ENCODE measurements at places on chromosomes 16 and 17. TPM values are rescaled to one million over a fixed set of nuclear protein-coding genes. Genes with fewer than 3 reads are reported as not detected.

ABCA6 gene
- total RNA-seq = not detected

MKS1 gene
- total RNA-seq = 20.8 TPM

PRSS21 gene
- total RNA-seq = not detected

MMP2 gene
- not detected for total RNA-seq

SHISA9 gene
- not detected for total RNA-seq

BRIP1 gene
- total RNA-seq = 8.5 TPM

TMEM92 gene
- not detected for total RNA-seq

FOXN1 gene
- total RNA-seq = not detected

FBXW10B gene
- total RNA-seq = 0.26 TPM

DNA sequence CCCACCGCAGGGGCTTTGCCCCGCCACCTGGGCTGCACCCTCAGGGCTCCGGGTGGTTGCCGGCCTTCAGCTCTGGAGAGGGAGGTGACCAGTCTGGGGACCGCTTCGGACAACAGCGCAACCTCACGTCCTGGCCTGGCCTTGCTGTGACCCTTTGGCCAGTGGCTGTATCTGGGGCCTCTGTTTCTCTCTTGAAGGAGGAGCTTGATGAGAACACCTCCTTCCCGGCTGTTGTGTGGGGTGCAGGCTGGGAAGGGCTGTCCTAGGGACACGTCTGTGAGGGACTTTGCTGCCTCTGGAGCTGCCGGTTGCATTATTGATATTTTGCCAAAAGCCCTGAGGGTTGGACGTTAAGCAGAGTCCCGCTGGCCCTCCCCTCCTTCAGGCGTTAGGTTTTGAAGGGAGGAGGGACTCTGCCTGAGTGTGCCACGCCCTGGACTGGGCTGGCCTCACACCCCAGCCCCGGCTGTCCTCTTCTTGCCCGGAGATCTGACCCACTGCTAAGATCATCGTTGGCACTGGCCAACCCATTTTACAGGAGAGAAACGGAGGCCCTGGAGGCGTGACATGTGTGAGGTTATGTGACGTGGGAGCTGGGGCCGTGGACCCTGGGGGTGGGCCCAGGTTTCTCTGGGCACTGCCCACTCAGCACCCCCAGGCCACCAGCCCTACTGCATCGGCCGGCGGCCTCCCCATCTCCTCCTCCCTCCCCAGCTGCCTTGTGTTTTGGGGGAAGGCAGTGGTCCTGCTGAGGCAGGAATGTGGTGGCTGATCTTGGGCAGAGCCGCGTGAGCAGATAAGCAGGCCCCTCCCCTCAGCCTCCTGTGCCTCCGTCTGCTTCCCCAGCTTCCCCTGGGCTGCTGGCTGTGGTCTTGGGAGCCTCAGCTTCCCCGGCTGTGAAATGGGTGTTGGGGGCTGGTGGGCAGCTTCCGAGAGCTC is 8.5 kb downstream of the ZFPM1 start:
- no peak for DNase-seq
- H3K36me3 ChIP-seq = no peaks in the 10 kb centered on the region
- no peaks in the 10 kb centered on the region for H3K27me3 ChIP-seq
- H3K27ac ChIP-seq = no peak overlapping the region
- peaks cover 5% of the 10 kb centered on the region for H3K4me1 ChIP-seq

- H3K4me3 ChIP-seq = no peak overlapping the region
- H3K27ac ChIP-seq = no peak overlapping the region
- H3K36me3 ChIP-seq = no peaks in the 10 kb centered on the region
- no peak for DNase-seq
Measured at GRCh38 chr16:49081554-49081953, 200.1 kb downstream of the CBLN1 start.

GRCh38 chr16:71711789-71712188 is 12.7 kb downstream of the PHLPP2 start:
- H3K36me3 ChIP-seq = peaks cover 6% of the 10 kb centered on the region
- peaks cover 72% of the 10 kb centered on the region for H3K4me1 ChIP-seq
- peak overlapping the region; percentile 44 for H3K27ac ChIP-seq
- DNase-seq = no peak
- no peaks in the 10 kb centered on the region for H3K27me3 ChIP-seq
- H3K4me3 ChIP-seq = peak overlapping the region; percentile 50

DNA sequence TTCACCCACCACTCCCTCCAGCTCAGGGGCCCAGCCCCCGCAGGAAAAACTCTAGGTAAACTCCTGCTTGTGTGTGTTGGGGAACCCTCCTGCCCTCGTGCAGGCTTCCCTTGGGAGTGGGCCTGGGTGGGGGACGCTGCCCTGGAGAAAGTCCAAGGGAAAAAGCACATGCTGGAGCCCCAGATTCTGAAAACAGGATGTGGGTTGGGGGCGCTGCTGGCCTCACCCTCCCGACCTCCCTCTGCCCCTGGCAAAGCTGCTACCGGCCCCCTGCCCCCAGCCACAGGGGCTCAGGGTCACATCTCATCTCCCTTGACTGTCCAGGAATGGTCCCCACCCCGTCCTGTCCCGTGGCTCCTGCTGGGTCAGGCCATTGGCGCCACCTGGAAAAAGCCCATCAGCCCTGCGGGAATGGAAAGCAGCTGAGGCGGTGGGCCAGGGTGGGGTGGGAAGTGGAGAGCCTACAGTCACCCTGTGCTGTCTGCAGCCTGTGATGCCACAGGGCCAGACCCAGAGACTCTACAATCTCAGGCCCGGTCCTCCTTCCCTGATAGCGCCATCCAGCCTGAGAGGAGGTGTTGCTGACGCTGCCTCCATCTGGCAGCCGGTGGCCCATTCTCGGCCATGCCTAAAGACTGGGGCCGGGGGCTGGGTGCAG is 2.5 kb upstream of the GJD3 start:
- H3K27me3 ChIP-seq = no peaks in the 10 kb centered on the region
- H3K4me1 ChIP-seq = peaks cover 5% of the 10 kb centered on the region
- no peak for DNase-seq
- H3K4me3 ChIP-seq = no peak overlapping the region

DNA sequence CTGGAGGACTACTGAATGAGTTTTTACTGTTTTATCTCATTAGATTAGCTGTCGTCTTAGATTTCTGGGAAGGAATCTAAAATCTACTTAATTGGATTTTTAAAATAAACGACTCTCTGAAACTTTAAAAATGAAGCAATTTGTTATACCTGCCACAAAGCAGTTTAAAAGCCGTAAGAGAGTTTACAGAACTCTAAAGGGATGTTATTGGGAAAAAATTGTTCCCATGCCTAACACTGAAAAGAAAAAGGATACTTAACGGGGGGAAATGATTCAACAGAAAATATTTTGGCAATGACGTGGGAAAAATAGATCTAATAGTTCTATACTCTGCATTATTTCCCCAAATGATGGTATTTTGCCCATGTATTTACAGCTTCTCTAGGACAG is 27.0 kb downstream of the ARHGAP17 start:
- H3K27me3 ChIP-seq = no peaks in the 10 kb centered on the region
- no peak for DNase-seq
- no peaks in the 10 kb centered on the region for H3K36me3 ChIP-seq

GRCh38 chr17:5254903-5255521 is 20.4 kb upstream of the SCIMP start:
- no peak overlapping the region for H3K27ac ChIP-seq
- no peaks in the 10 kb centered on the region for H3K36me3 ChIP-seq
- peaks cover 8% of the 10 kb centered on the region for H3K4me1 ChIP-seq
- H3K4me3 ChIP-seq = no peak overlapping the region

DNA sequence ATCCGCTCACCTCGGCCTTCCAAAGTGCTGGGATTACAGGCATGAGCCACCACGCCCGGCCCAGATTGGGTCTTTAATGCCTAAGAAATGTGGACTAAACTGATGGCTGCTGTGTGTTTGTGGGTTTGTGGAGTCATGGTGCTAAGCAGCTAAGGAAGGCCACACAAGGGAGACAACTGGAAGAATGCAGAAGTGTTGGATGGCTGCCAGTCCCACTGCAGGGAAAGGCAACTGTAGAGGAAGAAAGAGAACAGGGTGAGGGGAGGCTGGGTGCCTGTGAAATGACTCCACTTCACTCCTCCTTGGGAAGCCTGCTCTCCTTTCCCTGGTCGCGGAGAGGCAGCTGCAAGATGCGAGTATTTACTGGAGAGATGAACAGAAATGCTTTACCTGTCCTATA is 23.5 kb upstream of the SIAH1 start:
- H3K36me3 ChIP-seq = no peaks in the 10 kb centered on the region
- H3K4me3 ChIP-seq = no peak overlapping the region
- H3K4me1 ChIP-seq = no peaks in the 10 kb centered on the region
- H3K27ac ChIP-seq = no peak overlapping the region
- DNase-seq = peak; percentile 28
- H3K27me3 ChIP-seq = no peaks in the 10 kb centered on the region

- DNase-seq = no peak
- H3K4me1 ChIP-seq = no peaks in the 10 kb centered on the region
- no peaks in the 10 kb centered on the region for H3K27me3 ChIP-seq
- H3K36me3 ChIP-seq = no peaks in the 10 kb centered on the region
- H3K4me3 ChIP-seq = no peak overlapping the region
Measured at GRCh38 chr16:19128454-19129200, 14.9 kb downstream of the ITPRIPL2 start.

- H3K27ac ChIP-seq = no peak overlapping the region
- H3K4me3 ChIP-seq = no peak overlapping the region
- no peaks in the 10 kb centered on the region for H3K27me3 ChIP-seq
- no peaks in the 10 kb centered on the region for H3K4me1 ChIP-seq
Measured at GRCh38 chr17:70498631-70499030, 329.3 kb downstream of the KCNJ2 start.

GRCh38 chr16:57863434-57864160 is 61.3 kb upstream of the KIFC3 start:
- H3K4me1 ChIP-seq = no peaks in the 10 kb centered on the region
- H3K36me3 ChIP-seq = no peaks in the 10 kb centered on the region
- no peak overlapping the region for H3K27ac ChIP-seq

DNA sequence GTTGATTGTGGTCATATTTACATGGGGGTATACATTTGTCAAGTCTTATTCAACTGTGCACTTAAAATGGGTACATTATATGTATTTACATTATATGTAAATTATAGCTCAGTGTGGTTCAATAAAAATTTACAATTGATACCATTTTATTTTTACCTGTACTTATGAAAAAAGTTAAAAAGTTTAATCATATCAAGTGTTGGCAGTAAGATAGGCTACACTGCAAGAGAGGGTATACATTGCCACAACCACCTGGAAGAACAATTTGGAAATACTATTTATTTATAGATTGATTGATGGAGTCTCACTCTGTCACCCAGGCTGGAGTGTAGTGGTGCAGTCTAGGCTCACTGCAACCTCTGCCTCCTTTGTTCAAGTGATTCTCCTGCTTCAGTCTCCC is 453.3 kb downstream of the XYLT1 start:
- no peak overlapping the region for H3K27ac ChIP-seq
- DNase-seq = no peak
- H3K36me3 ChIP-seq = no peaks in the 10 kb centered on the region
- H3K27me3 ChIP-seq = no peaks in the 10 kb centered on the region

DNA sequence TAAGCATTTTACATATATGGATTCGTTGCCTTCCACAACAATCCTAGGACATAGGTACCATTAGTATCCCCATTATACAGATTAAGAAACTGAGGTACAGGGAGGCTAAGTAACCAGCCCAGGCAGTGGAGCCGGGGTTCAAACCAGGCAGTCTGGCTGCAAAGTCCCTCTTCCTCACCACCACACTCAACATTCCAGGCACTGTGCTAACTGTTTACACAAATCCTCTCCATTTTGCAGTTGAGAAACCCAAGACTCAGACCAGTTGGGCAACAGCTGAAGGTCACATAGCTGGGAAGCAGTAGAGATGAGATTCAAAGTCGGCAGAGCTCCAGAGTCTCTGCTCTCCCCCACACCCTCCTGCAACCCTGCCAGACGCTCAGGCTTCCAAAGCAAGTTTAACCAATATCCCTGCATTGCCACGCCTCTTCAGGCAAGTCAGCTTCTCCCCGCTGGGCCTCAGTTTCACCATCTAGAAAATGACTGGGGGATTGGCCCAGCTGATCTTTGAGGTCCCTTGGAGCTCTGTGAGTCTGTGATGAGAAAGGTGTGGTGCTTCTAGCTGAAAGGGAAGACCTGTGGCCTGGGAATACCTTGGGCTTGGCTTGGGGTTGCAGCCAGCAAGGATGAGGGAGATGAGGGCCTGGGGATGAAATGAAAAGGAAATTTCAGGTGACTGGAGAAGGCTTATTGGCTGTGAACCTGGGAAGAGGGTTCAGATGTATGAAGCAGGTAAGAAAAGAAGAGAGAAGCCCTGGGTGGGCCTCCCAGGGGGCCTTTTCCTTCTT is 14.0 kb downstream of the CCR7 start:
- H3K27me3 ChIP-seq = no peaks in the 10 kb centered on the region
- no peak overlapping the region for H3K27ac ChIP-seq

DNA sequence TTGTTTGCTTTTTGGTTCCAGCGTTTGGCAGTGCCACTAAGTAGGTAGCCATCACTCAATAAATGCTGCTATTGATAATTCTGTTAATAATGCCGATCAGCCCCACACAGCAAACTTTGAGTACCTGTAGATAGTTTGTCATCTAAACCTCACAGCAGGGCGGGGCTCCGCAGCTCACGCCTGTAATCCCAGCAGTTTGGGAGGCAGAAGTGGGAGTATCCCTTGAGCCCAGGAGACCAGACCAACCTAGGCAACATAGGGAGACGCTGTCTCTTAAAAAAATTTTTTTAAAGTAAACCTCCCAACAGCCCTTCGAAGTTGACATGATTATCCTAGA is 1.6 kb downstream of the BFAR start:
- H3K4me1 ChIP-seq = peaks cover 22% of the 10 kb centered on the region
- no peaks in the 10 kb centered on the region for H3K27me3 ChIP-seq
- H3K4me3 ChIP-seq = peak overlapping the region; percentile 86
- peaks cover 11% of the 10 kb centered on the region for H3K36me3 ChIP-seq

DNA sequence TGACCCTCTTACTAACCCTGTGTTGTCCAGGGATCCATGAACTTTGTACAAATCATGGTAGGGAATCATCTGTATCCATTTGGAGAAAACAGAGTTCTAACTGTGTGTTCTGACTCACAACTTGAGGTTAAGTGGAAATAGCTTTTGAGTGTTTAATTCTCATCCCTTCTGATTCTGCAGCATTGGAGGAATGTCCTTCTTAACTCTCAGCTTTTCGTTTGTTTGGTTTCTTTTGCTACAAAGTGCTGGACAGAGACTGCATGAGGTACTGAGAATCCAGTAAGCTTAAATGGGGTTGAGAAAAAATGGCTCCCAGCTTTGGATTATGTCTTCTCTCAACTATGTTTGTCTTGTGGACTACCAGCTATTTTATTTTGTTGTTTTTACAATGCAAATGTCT is 352.1 kb upstream of the KIF2B start:
- no peak overlapping the region for H3K27ac ChIP-seq
- no peaks in the 10 kb centered on the region for H3K36me3 ChIP-seq
- no peaks in the 10 kb centered on the region for H3K27me3 ChIP-seq
- no peaks in the 10 kb centered on the region for H3K4me1 ChIP-seq
- no peak overlapping the region for H3K4me3 ChIP-seq
- DNase-seq = no peak
